ENCODE measurements at places on chromosomes 3 and 15. TPM values are rescaled to one million over a fixed set of nuclear protein-coding genes. Genes with fewer than 3 reads are reported as not detected.
A peak's percentile ranks its signal among the peaks of the same experiment; 100 is the strongest.

The PRR20G gene
- not detected for total RNA-seq

The A4GNT gene
- total RNA-seq = not detected

The NMB gene
- 9.5 TPM for total RNA-seq

GRCh38 chr3:113275929-113276750 is 64.8 kb downstream of the BOC start:
- no peak overlapping the region for H3K27ac ChIP-seq
- no peaks in the 10 kb centered on the region for H3K4me1 ChIP-seq
- no peak for DNase-seq
- peaks cover 2% of the 10 kb centered on the region for H3K27me3 ChIP-seq
- H3K4me3 ChIP-seq = peak overlapping the region; percentile 25

DNA sequence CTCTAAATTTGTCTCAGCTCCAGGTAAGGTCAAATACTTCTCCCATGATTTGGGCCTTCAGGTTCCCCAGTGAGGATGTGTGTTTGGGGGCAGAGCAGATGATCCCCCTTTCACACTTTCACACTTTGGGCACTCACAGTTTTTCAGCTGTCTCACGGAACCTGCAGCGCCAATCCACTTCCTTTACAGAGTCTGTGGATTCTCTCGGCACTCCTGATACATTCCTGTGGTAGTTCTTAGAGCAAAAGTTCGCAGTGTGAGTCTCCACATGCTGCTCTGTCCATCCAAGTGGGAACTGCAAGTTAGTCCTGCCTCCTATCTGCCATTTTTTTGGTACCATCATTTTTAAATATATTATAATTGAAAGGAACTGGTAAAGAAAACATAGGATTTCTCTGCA is 20.2 kb upstream of the CPOX start:
- no peaks in the 10 kb centered on the region for H3K36me3 ChIP-seq
- no peak overlapping the region for H3K27ac ChIP-seq
- no peak overlapping the region for H3K4me3 ChIP-seq
- no peaks in the 10 kb centered on the region for H3K27me3 ChIP-seq
- H3K4me1 ChIP-seq = no peaks in the 10 kb centered on the region

The RARB gene
- total RNA-seq = not detected

The WDR49 gene
- total RNA-seq = 0.23 TPM

DNA sequence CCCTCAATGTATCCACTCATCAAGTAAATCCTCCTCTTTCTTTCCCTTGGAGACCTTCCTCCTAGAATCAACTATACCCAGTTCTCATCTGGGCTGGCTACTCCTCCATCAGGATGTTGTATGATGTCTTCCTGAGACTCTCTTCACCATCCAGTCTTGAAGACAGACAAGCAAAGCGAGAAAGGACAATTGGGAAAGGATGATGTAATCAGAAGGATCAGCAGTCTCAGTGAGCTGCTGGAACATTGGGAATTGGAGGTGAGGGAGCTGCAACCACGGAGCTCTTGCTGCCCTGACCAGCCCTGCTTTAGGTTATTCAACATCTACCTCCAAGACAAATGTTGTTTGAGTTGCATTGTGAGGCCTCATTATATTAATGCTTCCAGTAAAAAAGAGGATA is 48.0 kb upstream of the UBP1 start:
- DNase-seq = no peak
- H3K4me1 ChIP-seq = no peaks in the 10 kb centered on the region
- no peak overlapping the region for H3K4me3 ChIP-seq
- no peak overlapping the region for H3K27ac ChIP-seq
- no peaks in the 10 kb centered on the region for H3K27me3 ChIP-seq

DNA sequence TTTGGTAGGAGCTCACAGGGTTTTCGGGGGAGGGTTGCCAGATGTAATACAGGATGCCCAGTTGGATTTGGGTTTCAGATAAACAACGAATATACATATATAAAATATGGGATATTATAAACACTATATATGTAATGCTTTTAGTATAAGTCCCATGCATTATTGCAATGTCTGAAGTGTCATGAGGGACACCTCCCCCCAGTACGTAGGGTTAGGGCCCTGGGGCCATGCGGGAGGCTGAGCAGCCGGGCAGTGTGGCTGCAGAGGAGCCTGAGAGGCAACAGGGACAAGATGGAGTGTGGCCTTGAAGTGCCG is 148.9 kb downstream of the SMAD6 start:
- peak overlapping the region; percentile 93 for H3K27ac ChIP-seq
- no peak overlapping the region for H3K4me3 ChIP-seq
- DNase-seq = no peak
- H3K36me3 ChIP-seq = no peaks in the 10 kb centered on the region
- peaks cover 54% of the 10 kb centered on the region for H3K4me1 ChIP-seq
- no peaks in the 10 kb centered on the region for H3K27me3 ChIP-seq

The RPL4 gene
- total RNA-seq = 2,268 TPM

GRCh38 chr3:191331388-191331787 is 1.1 kb upstream of the UTS2B start:
- H3K4me3 ChIP-seq = peak overlapping the region; percentile 81
- peak overlapping the region; percentile 93 for H3K27ac ChIP-seq
- no peaks in the 10 kb centered on the region for H3K36me3 ChIP-seq
- peaks cover 46% of the 10 kb centered on the region for H3K4me1 ChIP-seq

- no peaks in the 10 kb centered on the region for H3K4me1 ChIP-seq
- no peak for DNase-seq
Measured at GRCh38 chr3:186965141-186965879, 35.0 kb downstream of the ST6GAL1 start.

- DNase-seq = no peak
- H3K4me3 ChIP-seq = no peak overlapping the region
- no peak overlapping the region for H3K27ac ChIP-seq
- no peaks in the 10 kb centered on the region for H3K27me3 ChIP-seq
Measured at GRCh38 chr15:80854104-80854503, 74.9 kb downstream of the CEMIP start.

- no peak overlapping the region for H3K27ac ChIP-seq
- DNase-seq = no peak
- peaks cover 6% of the 10 kb centered on the region for H3K27me3 ChIP-seq
- no peaks in the 10 kb centered on the region for H3K36me3 ChIP-seq
Measured at GRCh38 chr3:72454441-72454840, 393.8 kb downstream of the SHQ1 start.
